ENCODE measurements at places on chromosomes 4 and X. TPM values are rescaled to one million over a fixed set of nuclear protein-coding genes. Genes with fewer than 3 reads are reported as not detected.

- no peak overlapping the region for H3K27ac ChIP-seq
- H3K4me1 ChIP-seq = no peaks in the 10 kb centered on the region
- DNase-seq = no peak
- no peak overlapping the region for H3K4me3 ChIP-seq
- H3K36me3 ChIP-seq = no peaks in the 10 kb centered on the region
- peaks cover 8% of the 10 kb centered on the region for H3K27me3 ChIP-seq
Measured at GRCh38 chr4:147160908-147161513, 215.3 kb upstream of the TTC29 start.

GRCh38 chr4:48910511-48910910 is 3.9 kb upstream of the OCIAD2 start:
- H3K27me3 ChIP-seq = no peaks in the 10 kb centered on the region
- no peak for DNase-seq
- H3K4me3 ChIP-seq = no peak overlapping the region
- H3K36me3 ChIP-seq = peaks cover 2% of the 10 kb centered on the region

GRCh38 chr4:152257601-152258066 is 278.3 kb downstream of the FBXW7 start:
- no peak overlapping the region for H3K4me3 ChIP-seq
- H3K27me3 ChIP-seq = peaks cover 11% of the 10 kb centered on the region
- no peaks in the 10 kb centered on the region for H3K4me1 ChIP-seq
- DNase-seq = no peak

Gene STK32B
- not detected for total RNA-seq

Gene SFRP2
- not detected for total RNA-seq

- H3K4me1 ChIP-seq = peaks cover 1% of the 10 kb centered on the region
- H3K36me3 ChIP-seq = no peaks in the 10 kb centered on the region
- no peak overlapping the region for H3K27ac ChIP-seq
- no peak for DNase-seq
Measured at GRCh38 chr4:823761-824460, 2.0 kb downstream of the CPLX1 start.

- H3K4me3 ChIP-seq = no peak overlapping the region
- no peaks in the 10 kb centered on the region for H3K27me3 ChIP-seq
- no peaks in the 10 kb centered on the region for H3K4me1 ChIP-seq
- DNase-seq = no peak
- H3K27ac ChIP-seq = no peak overlapping the region
Measured at GRCh38 chrX:101918751-101919150, 13.1 kb downstream of the ZMAT1 start.

DNA sequence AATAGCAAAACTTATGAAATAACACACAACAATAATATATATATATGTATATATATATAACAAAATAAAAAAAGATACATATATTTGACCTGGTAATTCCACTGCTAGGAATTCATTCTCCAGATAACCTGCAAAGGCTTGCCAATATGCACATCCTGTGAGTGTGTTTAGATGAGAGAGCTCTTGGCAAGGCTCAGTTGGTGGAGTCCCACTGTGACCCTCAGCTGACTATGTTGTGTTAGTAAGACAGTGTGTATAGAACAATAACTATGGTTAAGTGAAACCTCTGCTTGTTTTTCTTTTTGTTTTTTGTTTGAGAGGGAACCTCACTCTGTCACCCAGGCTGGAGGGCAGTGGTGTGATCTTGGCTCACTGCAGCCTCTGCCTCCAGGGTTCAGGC is 39.5 kb upstream of the RBMX start:
- DNase-seq = no peak
- H3K27ac ChIP-seq = no peak overlapping the region
- peaks cover 1% of the 10 kb centered on the region for H3K4me1 ChIP-seq
- H3K27me3 ChIP-seq = no peaks in the 10 kb centered on the region

DNA sequence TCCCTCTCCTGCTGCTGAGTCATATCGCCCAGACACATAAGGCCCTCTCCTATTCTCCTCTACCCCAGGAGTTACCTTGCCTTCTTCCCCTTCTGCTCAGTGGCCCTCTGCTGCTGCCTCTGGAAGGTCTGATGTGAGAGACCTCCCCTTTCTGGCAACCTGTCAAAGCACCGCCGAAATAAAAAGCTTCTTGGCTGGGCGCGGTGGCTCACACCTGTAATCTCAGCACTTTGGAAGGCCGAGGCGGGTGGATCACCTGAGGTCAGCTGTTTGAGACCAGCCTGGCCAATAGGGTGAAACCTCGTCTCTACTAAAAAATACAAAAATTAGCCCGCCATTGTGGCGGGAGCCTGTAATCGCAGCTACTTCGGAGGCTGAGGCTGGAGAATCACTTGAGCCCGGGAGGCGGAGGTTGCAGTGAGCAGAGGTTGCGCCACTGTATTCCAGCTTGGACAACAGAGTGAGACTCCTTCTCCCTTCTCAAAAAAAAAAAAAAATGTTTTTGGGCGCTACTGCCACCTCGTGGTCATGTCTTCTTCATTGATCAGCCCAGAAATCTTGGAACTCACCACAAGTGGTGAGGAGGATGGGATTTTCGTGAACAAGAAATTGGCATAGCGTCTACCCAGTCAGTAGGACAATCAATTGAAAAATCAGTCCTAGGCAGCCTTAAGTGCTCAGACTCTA is 8.6 kb upstream of the ZXDA start:
- no peak for DNase-seq
- H3K4me1 ChIP-seq = peaks cover 4% of the 10 kb centered on the region
- no peak overlapping the region for H3K27ac ChIP-seq
- H3K4me3 ChIP-seq = no peak overlapping the region
- no peaks in the 10 kb centered on the region for H3K27me3 ChIP-seq
- H3K36me3 ChIP-seq = no peaks in the 10 kb centered on the region

Gene DCAF4L1
- total RNA-seq = 0.22 TPM

- H3K27ac ChIP-seq = no peak overlapping the region
- H3K4me3 ChIP-seq = no peak overlapping the region
- no peaks in the 10 kb centered on the region for H3K36me3 ChIP-seq
- DNase-seq = no peak
Measured at GRCh38 chr4:6466756-6467381, 5.5 kb downstream of the PPP2R2C start.

GRCh38 chr4:61373901-61374440 is 173.8 kb downstream of the ADGRL3 start:
- H3K36me3 ChIP-seq = no peaks in the 10 kb centered on the region
- no peak overlapping the region for H3K27ac ChIP-seq
- no peak overlapping the region for H3K4me3 ChIP-seq
- H3K4me1 ChIP-seq = no peaks in the 10 kb centered on the region
- DNase-seq = no peak
- H3K27me3 ChIP-seq = no peaks in the 10 kb centered on the region

GRCh38 chrX:106007815-106008214 is 30.7 kb downstream of the SERPINA7 start:
- no peak overlapping the region for H3K4me3 ChIP-seq
- no peaks in the 10 kb centered on the region for H3K4me1 ChIP-seq
- DNase-seq = no peak

Gene FGD1
- not detected for total RNA-seq
